ENCODE measurements at places on chromosomes 7 and 10.

- no peak overlapping the region for H3K27ac ChIP-seq
- no peak overlapping the region for H3K4me3 ChIP-seq
- no peaks in the 10 kb centered on the region for H3K27me3 ChIP-seq
- H3K36me3 ChIP-seq, result peaks cover 4% of the 10 kb centered on the region
- peak; percentile 48 for DNase-seq
- H3K4me1 ChIP-seq, result no peaks in the 10 kb centered on the region
These were observed 70.4 kb downstream of the HERPUD2 start for GRCh38 chr7:35624299-35625186.

DNA sequence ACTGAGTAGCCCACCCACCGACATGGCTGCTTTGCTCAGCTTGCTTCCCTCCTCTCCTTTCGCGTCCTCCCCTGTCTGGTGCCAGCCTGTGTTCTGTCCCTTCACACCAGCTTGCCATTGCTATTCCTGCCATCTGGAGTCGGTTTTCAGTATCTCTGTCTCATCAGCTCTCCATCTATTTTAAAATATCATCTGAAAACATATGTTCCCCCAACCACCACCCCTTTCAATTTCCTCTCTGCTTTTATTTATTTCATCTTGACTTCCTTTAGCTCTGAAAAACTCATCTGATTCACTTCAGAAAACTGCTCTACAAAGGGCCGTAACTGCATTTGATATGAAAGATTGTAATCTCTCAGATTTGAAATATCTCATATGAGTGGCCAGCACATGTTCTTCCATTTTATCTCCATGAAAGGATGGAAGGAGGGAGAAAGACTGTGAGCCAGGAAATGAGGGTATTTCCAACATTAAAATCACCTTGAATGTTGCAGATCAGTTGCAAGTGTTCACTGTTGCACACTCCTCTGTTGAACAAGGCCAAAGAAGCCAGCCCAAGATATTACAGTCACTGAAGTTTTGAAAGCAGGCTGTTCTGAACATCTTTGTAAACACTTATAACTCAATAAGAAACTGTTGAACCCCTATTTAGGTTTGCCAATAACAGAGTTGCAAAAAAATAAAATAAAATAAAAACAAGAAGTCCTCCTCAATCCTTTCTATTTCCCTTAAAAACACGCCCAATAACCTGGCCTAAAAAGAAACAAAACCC lies 202.4 kb upstream of the NEBL start:
- H3K36me3 ChIP-seq, result no peaks in the 10 kb centered on the region
- H3K4me1 ChIP-seq, result no peaks in the 10 kb centered on the region
- no peak overlapping the region for H3K27ac ChIP-seq
- DNase-seq, result no peak
- H3K27me3 ChIP-seq, result no peaks in the 10 kb centered on the region

DNA sequence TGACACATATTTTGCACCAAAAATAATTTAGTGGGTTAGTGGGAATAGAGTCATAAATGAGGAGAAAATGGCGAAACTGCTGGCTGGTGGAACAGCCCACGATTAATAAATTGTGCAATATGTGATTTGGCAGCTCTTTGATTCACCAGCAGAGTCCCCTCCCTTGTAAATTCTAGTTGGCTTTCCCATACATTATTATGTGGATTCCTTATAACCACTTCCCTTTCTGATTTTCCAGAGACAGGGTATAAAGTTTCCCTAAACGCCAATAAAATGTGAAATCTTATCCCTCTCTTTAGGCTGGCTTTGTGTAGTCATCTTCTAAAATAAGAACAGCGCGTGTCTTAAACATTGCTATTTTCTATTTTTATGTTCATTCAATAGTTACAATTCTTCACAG lies 149.4 kb upstream of the FERD3L start:
- H3K27me3 ChIP-seq, result no peaks in the 10 kb centered on the region
- no peak for DNase-seq

DNA sequence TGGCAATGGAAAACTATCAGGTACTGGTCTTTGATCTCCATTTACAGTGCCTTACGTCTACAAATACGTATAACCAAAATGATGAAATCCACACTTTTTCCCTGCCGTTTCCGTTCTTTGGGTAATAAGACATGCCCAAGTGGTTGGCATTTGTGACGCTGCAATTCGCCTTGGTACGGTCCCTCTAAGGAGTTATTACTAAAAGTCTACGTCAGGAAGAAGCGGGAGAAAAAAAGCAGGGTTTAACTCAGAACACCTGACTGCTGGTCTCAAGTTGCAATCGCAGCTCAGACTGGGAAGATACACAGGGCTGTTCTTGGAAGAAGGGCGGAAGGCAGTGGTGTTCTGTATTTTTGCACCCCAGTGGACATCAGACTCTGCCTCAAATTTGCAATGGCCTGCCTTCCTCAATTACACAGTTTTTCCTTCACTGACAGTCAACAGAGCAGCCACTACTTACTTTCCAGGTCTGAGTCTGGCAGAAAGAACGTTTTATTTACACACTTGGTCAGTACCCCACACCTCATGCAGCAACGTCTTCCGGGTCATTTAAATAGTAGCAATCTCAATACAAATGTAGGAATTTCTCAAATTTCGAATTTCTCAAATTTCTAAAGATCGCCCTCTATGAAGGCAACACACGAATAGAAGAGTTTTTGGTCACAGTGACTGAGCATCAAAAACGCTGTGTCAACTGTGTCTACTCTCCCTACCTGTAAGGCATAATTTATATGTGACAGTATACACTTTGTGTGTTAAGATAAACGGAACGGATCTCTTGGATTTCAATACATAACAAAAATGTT lies 2.1 kb downstream of the BAIAP2L1 start:
- H3K27me3 ChIP-seq, result peaks cover 9% of the 10 kb centered on the region
- no peak overlapping the region for H3K4me3 ChIP-seq
- no peaks in the 10 kb centered on the region for H3K36me3 ChIP-seq
- H3K4me1 ChIP-seq, result peaks cover 13% of the 10 kb centered on the region

DNA sequence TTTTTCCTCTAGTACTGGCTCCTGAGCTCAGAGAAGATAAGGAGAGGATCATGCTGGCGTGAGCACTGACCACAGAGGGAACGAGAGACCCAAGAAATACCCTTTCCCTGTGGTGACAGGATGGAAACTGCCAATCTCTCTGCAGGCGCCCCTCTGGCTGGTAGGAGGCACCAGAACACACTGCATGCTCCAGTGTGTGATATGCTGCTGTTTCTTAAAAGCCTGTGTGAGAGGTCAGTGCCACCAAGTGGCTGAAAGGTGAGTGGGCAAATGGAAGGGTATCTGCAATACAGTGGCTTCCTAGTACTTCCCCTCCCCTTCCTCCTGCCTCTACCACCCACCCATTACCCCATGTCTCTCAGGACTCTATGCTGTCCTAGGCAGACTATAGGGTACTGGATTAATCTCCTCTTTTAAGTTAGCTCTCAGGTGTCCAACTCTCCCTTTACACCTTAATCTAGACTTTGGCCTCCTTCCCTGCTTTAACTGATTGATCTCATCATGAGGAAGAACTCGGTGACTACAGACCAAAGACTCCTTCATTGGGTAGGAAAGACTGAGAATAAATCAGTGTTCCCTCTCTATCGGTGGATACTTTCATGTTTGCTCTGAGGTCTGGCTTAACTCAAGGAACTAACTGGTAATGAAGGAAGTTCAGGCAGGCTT lies 283.6 kb downstream of the ADRA2A start:
- no peak overlapping the region for H3K27ac ChIP-seq
- peaks cover 2% of the 10 kb centered on the region for H3K27me3 ChIP-seq
- no peaks in the 10 kb centered on the region for H3K4me1 ChIP-seq
- no peak for DNase-seq
- H3K4me3 ChIP-seq, result no peak overlapping the region
- H3K36me3 ChIP-seq, result no peaks in the 10 kb centered on the region

DNA sequence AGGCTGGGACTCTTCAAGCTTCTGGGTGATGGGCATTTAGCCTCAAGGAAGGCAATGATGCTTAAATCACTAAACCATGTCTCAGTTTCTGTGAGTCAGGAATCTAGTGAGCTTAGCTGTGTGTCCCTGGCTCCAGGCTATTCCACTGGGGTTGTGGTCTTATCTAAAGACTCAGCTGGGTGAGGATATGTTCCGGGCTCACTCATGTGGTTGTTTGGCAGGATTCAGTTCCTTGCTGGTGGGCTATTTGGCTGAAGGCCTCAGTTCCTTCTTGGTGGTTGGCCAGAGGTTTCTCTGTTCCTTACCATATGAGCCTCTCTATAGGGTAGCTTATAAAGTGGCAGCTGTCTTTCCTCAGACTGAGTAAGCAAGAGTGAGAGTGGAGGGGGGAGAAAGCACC lies 12.0 kb downstream of the EVX1 start:
- DNase-seq, result no peak
- no peak overlapping the region for H3K27ac ChIP-seq
- no peaks in the 10 kb centered on the region for H3K4me1 ChIP-seq

GRCh38 chr10:14173706-14174594 lies 156.8 kb downstream of the FRMD4A start:
- H3K27ac ChIP-seq, result no peak overlapping the region
- H3K27me3 ChIP-seq, result peaks cover 58% of the 10 kb centered on the region

- DNase-seq, result peak; percentile 60
- H3K27me3 ChIP-seq, result peaks cover 6% of the 10 kb centered on the region
- peaks cover 1% of the 10 kb centered on the region for H3K4me1 ChIP-seq
- H3K27ac ChIP-seq, result no peak overlapping the region
- no peak overlapping the region for H3K4me3 ChIP-seq
These were observed 6.7 kb upstream of the SMNDC1 start for GRCh38 chr10:110311357-110311949.

DNA sequence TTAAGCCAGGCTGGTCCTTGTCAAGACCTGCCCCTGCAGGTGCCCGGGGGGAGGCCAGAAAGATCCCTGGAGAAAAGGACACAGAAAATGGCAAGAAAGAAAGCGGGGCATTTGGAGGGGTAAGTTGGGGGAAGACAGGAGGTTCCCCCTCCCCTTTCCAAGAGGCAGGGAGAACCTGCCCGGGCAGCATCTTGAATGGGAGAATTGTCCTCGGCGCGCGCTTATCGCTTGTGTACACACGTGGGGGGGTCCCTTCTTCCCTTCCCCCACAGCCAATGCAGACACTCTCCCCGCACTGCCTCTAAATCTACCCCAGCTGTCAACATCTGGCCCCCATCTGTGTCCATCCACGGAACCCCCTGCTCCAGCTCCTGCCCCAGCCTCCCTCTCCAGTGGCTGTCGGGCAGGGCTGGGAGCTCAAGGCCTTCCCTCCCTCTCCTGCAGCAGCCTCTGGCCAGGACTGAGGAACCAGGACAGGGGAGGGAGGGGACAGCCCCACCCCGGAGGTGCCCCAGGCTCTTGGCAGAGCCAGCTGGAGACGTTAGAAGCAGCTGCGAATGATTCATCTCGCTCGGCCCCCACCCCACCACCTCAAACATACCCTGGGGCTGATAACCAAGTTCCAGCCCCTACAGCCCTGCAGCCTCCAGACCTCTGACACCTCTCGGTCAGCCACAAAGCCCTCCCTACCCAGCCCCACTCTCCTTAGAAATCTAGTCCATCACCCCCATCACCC lies 25.3 kb downstream of the EPHB4 start:
- H3K4me1 ChIP-seq, result no peaks in the 10 kb centered on the region
- H3K27ac ChIP-seq, result no peak overlapping the region
- no peaks in the 10 kb centered on the region for H3K27me3 ChIP-seq
- no peak for DNase-seq
- H3K4me3 ChIP-seq, result no peak overlapping the region
- no peaks in the 10 kb centered on the region for H3K36me3 ChIP-seq

DNA sequence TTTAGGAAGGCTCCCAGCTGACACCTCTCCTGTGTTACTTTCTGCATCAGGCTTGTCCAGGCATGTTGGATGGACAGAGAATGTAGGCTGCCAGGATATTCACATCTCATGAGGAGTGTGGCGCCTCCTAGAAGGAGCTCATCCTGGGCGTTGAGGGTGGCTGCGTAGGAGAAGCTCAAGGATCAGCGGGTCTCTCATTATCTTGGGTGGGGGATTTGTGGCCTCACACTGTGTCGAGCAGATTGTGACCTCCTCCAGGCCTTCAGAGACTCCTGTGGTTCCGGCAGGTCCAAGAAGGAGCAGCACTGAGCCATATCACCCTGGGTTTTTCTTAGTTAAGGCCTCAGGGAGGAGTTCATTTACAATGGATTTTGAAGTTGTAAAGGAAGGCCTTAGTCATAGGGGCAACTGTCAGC lies 8.7 kb upstream of the COBL start:
- H3K4me3 ChIP-seq, result no peak overlapping the region
- H3K36me3 ChIP-seq, result no peaks in the 10 kb centered on the region
- no peak overlapping the region for H3K27ac ChIP-seq
- no peak for DNase-seq

DNA sequence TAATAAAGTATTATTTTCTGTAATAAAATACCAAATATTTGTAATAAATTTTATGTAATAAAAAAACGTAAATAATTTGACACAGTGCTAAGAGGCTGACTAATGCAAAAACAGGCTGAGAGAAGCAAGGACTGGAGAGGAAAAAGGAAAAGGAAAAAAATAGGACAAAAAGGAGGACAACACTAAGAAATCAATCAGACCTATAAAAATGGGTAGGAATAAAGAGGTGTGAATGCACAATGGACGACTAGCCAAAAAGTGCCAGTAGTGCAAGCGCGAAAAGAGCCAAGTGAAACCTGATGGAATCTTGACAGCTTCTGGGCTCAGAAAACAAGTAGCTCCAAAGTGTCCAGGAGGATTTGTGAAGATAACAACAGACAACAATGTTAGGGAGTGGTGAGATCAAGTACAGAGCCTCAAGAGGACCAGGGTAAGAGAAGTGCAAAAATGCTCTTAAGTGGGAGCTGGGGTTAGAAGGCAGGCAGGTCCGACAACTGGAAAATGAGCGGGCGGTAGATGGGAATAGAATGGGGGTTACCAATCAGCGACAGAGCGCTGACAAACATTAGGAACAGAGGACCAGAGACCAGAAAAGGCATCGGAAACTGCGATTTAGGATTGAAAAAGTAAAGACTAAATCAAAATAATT lies 1.2 kb downstream of the BRAF start:
- H3K4me1 ChIP-seq, result peaks cover 24% of the 10 kb centered on the region
- peak overlapping the region; percentile 98 for H3K27ac ChIP-seq
- H3K36me3 ChIP-seq, result no peaks in the 10 kb centered on the region
- no peak for DNase-seq
- peak overlapping the region; percentile 94 for H3K4me3 ChIP-seq
- H3K27me3 ChIP-seq, result no peaks in the 10 kb centered on the region

DNA sequence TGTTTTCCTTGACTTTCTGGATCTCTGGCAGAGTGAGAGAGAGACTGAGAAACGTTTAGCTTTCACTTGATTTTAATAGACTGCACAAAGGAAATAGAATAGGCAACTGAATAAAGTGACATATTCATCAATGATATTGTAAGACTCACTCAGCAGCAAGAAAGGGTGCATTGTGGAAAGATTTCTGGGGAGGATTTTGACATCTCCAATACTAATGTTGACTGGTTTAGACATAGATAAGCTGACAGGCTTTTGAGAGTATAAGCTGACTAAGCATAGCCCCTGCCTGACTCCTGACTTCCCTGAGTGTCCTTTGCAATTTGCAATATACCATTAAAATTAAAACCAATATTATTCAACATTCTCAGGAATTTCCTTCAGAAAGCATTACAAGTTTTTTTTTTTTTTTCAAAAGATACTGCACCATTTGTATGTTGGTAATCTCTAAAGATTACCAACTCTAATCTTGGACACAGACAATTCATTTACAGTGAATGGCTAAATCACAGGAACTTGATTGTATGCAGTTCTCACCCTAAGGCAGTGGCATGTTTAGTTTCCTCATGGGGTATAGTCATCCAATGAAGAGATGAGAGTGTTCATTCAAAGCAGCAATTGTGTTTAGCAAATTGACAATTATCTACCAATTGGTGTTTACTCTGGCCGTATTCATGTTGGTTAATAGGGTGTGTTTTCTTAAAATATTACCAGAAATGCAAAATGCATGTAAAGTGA lies 325.6 kb downstream of the SORCS3 start:
- H3K4me3 ChIP-seq, result no peak overlapping the region
- H3K27ac ChIP-seq, result no peak overlapping the region
- no peaks in the 10 kb centered on the region for H3K27me3 ChIP-seq
- no peaks in the 10 kb centered on the region for H3K36me3 ChIP-seq
- no peaks in the 10 kb centered on the region for H3K4me1 ChIP-seq

All from CD4-positive, CD25-positive, alpha-beta regulatory T cell (primary cell).